Fibroblast of skin of right quadriceps (primary cell): ENCODE measurements at places on chromosomes 12 and 14.

DNA sequence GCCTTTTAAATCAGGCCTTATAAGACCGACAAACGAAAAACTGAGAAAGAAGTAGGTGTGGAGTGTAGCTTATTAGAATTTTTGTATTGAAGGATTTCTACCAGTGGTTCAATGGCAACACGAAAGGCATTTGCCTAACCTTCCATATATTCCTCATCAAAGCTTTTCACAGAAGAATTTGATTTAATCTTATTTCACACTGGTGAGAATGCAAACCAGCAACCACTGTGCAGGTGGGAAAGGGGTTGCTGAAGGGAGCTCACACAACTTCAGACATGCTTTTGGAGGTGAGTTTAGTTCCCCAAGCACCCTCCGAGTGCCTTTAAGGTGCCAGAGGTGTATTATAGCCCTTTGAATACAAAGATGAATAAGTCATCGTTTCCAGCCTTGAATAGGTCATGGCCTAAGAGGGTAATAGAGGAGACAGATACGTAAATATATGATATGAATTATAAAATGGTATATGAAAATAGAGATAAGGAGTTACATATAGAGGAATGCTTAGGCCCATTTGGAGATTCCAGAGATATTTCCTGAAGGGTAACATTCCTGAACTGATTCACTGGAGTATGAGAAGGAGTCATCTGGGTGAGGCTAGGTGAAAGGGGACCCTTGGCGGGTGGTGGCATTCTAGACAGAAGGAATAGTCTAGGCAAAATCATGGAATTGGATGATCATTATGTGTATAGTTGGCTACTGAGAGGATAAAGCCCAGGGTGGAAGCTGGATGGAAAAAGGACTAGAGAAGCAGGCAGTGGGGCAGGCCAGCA is 6.4 kb downstream of the ERP27 start:
- DNase-seq = no peak

DNA sequence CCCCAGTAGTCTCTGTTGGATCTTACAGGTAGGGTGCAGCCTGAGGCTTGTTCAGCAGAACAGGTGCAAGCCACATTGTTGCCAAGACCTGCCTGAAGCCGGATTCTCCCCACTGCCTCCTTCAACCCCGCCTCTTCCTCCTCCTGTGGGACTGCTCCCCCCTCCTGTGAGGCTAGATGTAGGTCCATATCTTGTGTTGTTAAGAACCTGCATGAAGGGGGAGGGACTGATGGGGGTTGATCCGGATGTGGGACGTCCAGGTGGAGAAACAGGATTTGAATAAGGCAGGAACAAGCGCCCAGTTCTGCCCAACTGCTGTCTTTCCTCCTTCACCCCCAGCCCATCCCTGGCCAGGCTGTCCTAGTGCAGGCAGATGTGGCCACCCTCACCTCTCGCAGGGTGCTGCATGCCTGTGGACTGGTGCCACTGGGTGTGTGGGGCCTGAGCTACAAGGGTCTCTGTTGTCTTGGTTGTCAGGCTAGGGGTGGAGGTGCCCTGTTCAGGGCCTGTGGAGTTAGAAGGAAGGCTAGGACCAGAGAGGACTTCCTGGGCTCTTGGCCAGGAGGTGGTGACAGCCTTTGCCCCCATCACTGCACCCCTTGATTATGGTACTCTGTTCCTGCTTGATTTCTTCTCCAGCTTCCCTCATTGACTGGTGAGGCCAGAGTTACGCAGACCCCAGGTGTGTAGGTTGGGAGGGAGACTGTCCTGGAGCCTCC is 1.4 kb downstream of the NR4A1 start:
- no peak for DNase-seq

DNA sequence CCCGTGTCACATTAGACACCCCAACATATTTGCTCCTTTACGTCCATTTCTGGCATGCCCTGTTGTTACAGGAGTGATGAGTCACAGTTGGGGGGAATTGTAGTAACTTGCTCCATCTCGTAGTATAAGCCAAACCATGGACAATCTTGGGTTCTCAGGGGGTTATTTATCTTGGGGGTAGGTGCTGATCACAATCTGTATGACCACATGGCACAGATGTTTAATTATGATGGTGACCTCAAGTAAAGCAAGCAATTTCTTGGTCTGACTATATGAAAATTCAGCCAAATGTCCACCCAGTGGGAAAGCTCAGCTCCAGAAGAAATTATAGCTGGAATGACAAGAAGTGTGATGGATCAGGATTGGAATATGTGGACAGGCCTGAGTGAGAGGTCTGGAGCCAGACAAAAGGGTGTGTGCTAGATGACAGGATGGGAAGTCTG is 32.1 kb upstream of the STON2 start:
- DNase-seq = no peak

DNA sequence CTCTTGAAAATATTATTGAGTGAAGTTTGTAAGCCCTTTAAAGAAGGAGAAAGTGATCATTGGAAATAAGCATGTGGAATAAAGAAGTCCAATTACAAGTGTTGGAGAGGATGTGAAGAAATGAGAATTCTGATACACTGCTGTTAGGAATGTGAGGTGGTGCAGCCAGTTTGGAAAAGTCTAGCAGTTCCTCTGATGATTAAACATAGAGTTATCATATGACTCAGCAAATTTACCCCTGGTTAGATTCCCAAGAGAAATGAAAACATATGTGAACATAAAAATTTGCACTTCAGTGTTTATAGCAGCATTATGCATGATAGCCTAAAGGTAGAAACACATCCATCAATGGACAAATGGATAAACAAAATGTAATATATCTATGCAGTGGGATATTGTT is 319.9 kb downstream of the AEBP2 start:
- peak; percentile 91 for DNase-seq

DNA sequence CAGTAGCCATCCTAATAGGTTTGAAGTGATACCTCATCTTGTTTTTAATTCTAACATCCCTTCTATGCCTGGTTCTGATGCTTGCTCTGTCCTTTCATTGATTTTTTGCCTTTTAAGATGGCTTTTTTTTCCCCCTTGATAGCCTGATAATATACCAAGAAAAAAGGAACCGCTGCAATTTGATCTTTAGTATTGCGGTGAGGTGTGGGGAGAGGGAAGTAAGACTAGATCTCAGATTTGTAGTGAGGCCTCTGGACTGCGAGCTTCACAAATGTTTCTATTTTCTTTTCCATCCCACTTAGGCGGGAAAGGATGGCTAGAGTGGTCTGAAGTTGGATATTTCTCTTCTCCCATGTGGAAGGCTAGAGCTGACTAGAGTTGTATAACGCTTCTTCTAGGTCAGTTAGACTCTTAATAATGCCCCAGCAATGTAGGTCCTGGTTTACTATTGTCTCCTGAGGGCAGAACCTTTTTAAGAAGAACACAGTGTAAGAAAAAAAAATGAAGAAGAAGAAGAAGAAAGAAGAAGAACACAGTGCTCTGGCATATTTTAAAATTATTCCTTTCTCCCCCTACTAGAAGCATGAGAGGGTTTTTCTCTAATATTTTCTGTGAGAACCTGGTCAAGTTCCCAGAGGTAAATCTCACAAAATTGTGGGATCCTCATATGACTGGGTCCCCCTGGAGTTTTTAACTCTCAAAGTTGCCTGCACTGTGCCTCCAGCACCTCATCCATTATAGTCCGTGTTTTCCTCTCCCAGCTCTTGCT is 11.9 kb upstream of the KLRB1 start:
- no peak for DNase-seq

DNA sequence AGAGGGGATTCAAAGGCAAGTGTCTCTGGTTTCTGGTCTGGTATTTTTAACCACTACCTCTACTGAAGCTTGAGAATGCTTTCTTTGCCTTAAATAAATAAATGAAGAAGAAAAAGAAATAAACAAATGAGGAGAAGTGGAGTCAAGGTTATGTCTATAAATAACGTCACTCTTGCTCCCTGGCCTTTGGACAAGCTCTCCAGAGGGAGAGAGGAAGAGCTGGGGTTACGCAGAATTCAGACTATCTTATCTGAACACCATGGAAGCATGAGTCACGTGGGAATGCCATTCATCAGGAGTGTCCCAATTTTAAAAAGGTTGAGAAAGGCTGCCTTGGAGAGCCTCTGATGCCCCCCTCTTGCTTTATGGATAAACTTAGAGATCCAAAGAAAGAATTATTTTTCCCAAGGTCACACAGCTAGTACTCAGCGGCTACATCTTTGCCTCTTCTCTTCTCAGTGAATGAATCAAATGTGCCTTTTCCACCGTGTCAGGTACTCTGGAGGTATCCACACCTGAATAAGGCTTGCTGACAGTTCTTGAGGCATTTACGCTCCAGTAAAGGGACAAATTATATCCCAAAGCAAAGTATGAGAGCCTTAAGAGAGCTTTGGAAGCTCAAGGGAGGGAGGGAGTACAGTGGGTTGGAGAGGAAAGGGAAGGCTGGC is 12.9 kb upstream of the MSI1 start:
- DNase-seq = no peak

DNA sequence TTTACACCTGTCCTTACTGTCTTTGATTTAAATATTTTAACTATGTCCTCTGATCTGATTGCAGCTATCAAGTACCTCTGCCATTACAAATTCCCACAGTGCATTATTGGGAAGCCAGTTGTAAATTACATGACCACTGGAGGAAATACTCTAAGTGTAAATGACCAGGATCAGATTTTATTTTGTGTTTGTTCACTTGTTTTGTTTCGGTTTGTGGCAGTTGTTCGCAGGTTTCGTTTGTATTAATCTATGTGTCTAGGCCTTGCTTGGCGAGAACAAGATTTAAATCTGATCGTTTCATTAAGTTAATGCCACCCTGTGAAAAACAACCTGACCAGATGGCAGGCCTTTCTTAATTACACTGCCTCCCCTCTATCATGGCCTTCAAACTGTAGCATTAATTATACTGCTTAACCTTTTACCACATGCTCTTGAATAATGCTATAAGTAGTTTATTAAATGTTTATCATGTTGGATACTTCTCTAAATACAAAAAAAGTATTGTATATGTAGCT is 990.1 kb downstream of the TMTC2 start:
- DNase-seq = no peak

DNA sequence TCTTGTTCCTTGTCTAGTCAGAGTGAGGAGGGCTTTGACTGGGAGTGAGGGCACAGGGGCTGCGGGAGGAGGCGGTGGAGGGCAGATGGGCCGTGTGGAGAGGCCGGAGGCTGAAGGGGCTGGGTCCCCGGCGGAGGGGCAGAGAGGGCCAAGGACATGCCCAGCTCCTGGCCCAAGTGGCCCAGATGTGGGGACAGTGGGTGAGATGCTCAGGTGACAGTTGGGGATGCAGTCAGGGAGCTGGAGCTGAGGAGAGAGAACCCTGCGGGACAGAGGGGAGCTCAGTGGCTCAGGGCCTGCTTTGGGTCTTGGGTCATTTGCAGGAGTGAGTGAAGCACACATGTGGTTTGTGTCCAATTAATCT is 26.5 kb upstream of the PLD4 start:
- DNase-seq = no peak

- no peak for DNase-seq
Observed at GRCh38 chr12:103652808-103653207, 65.7 kb downstream of the STAB2 start.

- no peak for DNase-seq
Observed at GRCh38 chr14:93533842-93534241, 103.1 kb downstream of the UNC79 start.
